Forelimb muscle (tissue), 1 donor: ENCODE measurements at places on chromosomes 1 and 21. TPM values are rescaled to one million over a fixed set of nuclear protein-coding genes. Genes with fewer than 3 reads are reported as not detected.

The TRIM58 gene
- polyA plus RNA-seq: 3.1 TPM

The DDR2 gene
- polyA plus RNA-seq: 37.6 TPM

The FAM78B gene
- polyA plus RNA-seq: 3.9 TPM

The CRNN gene
- not detected for polyA plus RNA-seq

The CDCA8 gene
- polyA plus RNA-seq: 7.0 TPM

The MTARC1 gene
- polyA plus RNA-seq: 4.5 TPM

The ARHGEF19 gene
- polyA plus RNA-seq: 2.5 TPM

The NR5A2 gene
- 1.7 TPM for polyA plus RNA-seq

The AMPD1 gene
- polyA plus RNA-seq: 122 TPM

The KCND3 gene
- polyA plus RNA-seq: 1.5 TPM
